ENCODE measurements at places on chromosomes 13 and 19.

DNA sequence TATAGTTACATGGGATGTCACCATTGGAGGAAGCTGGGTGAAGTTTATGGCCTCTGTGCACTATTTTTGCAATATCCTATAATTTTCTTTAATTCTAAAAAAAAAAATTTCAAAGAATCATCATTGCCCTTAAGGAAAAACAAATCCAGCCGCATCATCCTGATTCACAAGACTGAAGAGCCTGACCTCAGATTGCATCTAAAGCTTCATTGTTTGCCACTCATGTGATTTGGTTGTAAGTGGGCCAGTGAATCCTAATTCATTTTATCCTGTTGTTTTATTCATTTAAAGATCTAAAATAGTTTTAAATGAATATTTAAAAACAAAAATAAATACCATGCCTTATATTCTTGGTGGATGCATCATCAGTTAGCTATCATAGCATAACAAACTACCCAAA lies 504.5 kb downstream of the TBC1D4 start:
- DNase-seq: no peak

GRCh38 chr13:33582121-33582520 lies 235.8 kb upstream of the RFC3 start:
- DNase-seq: no peak

DNA sequence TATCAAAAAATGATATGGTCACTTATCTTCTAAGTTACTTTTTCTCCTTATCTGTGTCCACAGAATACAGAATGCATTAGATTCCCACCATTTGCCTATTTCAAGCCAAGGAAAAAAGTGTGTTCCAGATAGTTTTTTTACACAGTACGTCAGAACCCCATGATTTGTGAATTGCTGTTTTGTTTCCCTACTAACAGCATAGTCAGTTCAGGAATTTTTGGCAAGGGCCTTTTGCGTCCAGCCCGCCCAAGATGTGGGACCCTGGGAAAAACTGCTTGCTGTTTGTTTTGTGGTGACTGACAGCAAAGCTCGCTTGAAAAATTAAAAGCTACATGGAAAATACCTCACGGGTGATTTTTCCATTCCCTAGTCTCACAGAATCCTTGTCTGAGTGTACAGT lies 20.4 kb upstream of the FAM216B start:
- no peak for DNase-seq

DNA sequence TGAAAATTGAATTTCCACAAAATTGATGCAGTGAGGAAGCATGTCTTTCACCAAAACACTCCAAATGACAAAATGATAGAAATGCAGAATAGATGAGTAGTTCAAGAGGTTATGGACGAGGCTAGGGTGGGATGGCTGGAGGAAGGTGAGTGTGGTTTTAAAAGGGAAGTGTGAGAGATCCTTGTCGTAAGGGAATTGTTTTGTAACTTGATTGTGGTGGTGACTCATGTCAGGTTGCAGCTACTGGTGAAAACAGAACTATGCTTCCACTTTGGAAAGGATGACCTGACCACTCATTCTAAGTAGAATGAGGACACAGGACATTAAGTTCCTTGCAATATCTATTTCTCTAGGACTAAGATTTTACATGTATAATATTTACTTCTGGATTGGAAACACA lies 345.7 kb downstream of the MTUS2 start:
- DNase-seq: no peak

DNA sequence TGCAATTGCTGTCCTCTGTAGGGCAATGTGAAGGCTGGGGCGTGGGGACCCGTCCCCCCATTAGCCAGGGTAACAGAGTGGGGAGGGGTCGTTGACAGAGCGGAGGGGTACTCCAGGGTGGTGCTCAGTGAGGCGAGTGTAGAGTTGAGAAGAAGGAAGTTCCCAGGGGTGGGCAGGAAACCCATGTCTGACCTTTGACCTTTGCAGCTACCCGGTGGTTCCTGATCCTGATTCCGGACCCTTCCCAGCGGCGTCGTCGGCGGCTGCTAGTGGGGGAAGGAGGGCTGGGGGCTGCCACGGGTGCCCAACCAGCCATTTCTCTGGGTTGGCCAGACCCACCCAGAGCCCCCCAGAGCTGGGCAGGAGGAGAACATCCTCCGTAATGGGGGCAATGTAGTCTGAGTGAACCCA lies 2.1 kb upstream of the PLVAP start:
- DNase-seq: no peak

- peak; percentile 16 for DNase-seq
Measured at GRCh38 chr19:42028304-42029216, 34.5 kb upstream of the ATP1A3 start.

GRCh38 chr13:107233541-107233940 lies 665.6 kb upstream of the ARGLU1 start:
- no peak for DNase-seq

- DNase-seq: no peak
Measured at GRCh38 chr19:41626278-41626677, 596 bp downstream of the CEACAM4 start.

All from CD4-positive, alpha-beta T cell treated with Interferon alpha-2 for 1 hour (primary cell).